Esophagus squamous epithelium (tissue), 5 donors: ENCODE measurements at places on chromosomes 16 and 17.

- no peaks in the 10 kb centered on the region for H3K4me1 ChIP-seq
- no peak overlapping the region for H3K4me3 ChIP-seq
- no peaks in the 10 kb centered on the region for H3K36me3 ChIP-seq
These were observed 1389.4 kb upstream of the GOT2 start for GRCh38 chr16:60123392-60124023.

DNA sequence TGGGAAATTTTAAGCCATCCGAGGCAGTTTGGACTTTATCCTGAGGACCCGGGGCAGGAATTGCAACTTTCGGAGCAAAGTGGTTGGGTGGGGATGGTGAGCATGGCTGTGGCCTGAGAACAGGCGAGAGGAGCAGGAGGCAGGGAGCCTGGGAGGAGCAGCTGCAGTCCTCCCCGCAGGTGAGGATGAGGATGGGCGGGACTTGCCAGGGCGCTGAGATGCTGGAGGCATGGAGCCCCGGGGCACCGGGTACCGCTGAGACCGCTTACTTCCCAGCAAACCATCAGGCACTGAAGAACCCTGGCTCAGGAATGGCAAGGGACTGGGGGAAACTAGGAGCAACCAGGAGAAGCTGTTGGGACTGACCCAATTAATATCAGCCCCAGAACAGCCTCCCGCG is 210.8 kb downstream of the GSG1L start:
- no peaks in the 10 kb centered on the region for H3K36me3 ChIP-seq
- no peaks in the 10 kb centered on the region for H3K4me1 ChIP-seq
- no peaks in the 10 kb centered on the region for H3K27me3 ChIP-seq
- DNase-seq = no peak
- no peak overlapping the region for H3K27ac ChIP-seq
- H3K4me3 ChIP-seq = no peak overlapping the region

DNA sequence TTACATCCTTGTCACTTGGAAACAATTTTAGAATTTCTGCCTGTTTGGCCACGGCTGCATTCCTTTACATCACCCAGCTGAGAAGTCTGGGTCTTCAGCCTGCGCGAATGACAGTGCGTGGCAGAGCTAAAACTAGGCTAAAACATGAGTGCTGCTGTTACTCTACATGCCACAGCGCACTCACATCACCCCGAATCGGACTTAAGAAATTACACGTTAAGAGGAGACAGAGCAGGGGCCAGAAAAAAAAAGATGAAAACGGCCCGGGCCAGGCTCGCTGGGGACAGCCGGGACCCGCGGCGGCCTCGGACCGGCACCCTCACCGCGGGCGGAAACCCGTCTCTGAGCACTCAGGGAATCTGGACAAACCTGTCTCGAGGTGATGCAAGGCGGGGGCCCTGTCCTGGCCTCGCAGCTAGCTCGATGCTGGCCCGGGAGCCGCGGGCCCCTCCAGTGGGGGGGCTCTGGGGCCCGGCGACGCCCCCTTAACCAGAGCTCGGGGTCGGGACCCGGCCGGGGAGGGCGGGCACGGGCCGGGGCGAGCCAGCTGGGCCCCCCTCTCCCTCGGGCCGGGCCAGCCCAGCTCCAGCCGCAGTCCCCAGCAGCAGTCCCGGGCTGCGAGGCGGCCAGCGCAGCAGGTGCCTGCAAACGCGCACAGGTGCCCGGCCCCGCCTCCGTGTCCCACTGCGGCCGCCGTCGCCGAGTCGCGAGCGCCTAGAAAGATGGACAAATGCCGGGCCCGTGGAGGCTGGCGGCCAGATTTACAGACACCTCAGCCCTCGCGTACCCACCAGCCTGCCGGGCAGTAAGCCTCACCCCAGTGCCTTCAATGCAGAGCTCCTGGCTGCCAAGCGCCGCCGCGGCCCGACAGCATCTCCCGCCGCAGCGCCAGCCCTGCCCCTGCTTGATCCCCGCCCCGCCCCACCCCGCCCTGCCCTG is at the start of gene AKTIP:
TSS of gene AKTIP (minus strand) at position 879 of the 939 bp plus-strand sequence. CDS start 2,950 bp downstream, outside the sequence.
- H3K27ac ChIP-seq = peak within 1 kb of the TSS; percentile 99
- DNase-seq = no peak
- peaks cover 20% of the 10 kb centered on the region for H3K4me1 ChIP-seq
- H3K27me3 ChIP-seq = no peaks in the 10 kb centered on the region

GRCh38 chr16:88924834-88925539 is 52.0 kb downstream of the CBFA2T3 start:
- no peak for DNase-seq
- no peaks in the 10 kb centered on the region for H3K36me3 ChIP-seq
- no peak overlapping the region for H3K4me3 ChIP-seq
- no peak overlapping the region for H3K27ac ChIP-seq
- no peaks in the 10 kb centered on the region for H3K27me3 ChIP-seq
- H3K4me1 ChIP-seq = peaks cover 89% of the 10 kb centered on the region

- H3K4me3 ChIP-seq = no peak overlapping the region
- H3K27ac ChIP-seq = no peak overlapping the region
- no peaks in the 10 kb centered on the region for H3K36me3 ChIP-seq
These were observed 187.5 kb upstream of the FOXF1 start for GRCh38 chr16:86322806-86323205.
